ENCODE measurements at places on chromosomes 13 and 19.

- DNase-seq: no peak
Measured at GRCh38 chr13:33014291-33014690, 1.9 kb upstream of the KL start.

DNA sequence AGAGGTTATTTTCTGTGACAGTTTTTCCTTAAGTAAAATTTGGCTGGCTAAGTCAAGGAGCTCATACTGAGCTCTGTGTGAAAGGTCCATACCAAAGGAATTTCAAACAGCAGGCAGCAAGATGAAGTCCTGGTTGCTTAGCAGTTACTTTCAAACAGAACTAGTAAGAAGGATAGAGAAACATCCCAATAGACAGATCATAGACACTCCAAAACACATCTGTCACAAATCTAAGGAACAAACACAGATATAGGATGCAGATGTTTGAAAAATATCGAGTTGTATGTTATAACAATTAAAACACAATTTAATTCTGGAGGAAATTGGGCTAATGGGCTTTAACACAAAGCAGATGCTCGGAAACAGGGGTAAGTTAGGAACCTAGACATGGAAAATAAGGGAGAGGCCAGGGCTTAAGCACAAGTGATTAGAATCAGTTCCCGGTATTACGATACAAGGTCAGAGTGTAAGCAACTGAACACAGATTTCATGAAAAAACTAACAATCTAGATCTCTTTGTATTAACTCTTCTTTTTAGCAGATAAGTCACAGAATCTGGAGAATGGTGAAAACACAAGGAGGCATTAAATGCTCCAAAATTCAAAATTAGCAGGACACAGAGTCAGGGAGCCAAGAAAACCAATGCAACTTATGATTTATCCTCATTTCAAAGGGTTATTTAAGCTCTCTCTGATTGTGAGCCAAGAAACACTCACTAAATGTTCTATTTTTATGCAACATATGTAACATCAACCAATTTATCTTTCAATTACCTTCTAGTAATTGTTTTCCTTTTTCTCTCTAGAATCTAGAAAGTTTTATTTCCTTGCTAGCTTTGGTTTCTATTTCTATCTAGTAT lies 1992.9 kb upstream of the PCDH20 start:
- DNase-seq: no peak

DNA sequence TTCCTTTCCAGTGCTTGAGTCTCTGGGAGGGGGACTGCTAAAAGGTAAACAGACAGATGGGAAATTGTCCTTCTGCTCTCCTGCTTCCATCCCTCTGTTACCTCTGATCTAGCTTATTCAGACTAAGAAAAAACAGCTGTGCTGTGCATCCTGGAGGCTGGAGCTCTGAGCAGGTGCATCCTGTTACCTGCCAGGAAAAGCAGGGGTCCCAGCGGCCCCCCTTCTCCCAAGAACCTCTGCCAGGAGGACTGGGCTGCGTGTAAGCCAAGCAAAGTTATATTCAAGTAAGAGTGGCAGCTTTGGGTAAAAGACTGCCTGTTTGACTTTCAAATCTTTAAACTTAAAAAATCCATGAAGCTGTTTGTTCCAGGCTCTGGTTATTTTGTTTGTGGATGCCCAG lies 75.1 kb downstream of the C13orf42 start:
- no peak for DNase-seq

- DNase-seq: no peak
Measured at GRCh38 chr19:17205237-17206140, 9.7 kb upstream of the USE1 start.

- DNase-seq: no peak
Measured at GRCh38 chr13:27120811-27121210, 50.8 kb downstream of the USP12 start.

DNA sequence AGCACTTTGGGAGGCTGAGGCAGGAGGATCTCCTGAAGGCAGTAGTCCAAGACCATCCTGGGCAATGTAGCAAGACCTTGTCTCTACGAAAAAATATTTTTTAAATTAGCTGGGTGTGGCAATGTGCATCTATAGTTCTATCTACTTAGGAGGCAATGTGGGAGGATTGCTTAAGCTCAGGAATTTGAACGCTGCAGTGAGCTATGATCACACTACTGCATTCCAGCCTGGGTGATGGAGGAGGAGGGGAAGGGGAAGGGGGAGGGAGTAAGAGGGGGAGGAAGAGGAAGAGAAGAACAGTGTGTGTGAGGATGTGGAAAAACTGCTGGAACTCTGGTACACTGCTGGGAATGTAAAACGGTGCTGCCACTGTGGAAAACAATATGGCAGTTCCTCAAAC lies 9.2 kb upstream of the CLIP3 start:
- no peak for DNase-seq

DNA sequence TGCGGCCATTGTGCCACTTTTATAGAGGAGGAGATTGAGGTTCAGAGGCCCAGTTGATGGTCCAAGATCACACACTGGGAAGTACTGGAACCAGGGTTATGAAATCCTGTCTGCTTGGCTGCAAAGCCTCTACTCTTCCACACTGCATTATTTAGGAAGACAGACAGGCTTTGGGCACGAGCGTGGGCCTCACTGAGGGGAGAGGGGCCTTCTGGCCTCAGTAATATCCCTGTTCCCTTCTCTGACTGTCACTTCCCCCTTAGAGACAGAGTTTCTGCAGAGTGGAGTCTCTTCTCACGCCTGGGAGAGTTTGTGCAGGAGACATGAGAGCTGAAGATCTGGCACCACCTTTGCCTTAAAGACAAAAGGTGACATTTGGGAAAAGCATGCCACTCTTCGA lies 49.0 kb upstream of the PNMA8B start:
- DNase-seq: no peak

DNA sequence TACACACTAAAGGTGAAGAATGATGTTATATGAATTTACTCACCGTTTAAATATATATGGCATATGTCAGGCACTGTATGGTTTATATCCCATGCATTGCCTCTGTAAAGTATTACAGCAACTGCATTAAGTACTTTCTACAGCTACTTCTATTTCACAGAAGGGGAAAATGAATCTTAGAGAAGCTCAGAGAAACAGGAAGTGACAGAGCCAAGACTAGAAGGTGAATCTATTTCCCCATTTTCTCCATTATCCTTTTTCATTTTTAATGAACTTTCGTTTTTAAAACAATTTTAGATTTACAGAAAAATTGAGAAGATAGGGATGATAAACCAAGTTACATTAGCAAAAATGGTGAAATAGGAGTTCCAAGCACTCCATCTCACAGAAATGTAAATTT lies 863.3 kb downstream of the UQCRFS1 start:
- DNase-seq: no peak

DNA sequence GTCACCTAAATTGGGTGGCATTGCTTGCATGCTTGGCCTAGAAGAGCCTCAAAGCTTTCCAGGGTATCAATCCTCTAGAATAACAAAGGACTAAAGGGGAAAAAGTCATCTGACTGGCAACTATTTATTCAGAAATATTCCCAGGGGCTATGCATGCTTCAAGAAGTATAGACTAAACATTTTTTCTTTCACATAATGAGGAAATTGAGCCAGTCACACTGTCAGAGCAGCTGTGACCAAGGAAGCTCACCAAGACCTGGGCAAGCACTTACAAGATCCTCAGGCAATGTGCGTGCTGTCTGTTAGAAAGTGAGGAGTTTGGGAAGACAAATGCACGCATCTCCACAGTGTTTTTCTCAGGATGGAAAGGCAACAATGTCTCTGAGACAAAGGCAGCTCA lies 747.2 kb downstream of the DIAPH3 start:
- DNase-seq: no peak

DNA sequence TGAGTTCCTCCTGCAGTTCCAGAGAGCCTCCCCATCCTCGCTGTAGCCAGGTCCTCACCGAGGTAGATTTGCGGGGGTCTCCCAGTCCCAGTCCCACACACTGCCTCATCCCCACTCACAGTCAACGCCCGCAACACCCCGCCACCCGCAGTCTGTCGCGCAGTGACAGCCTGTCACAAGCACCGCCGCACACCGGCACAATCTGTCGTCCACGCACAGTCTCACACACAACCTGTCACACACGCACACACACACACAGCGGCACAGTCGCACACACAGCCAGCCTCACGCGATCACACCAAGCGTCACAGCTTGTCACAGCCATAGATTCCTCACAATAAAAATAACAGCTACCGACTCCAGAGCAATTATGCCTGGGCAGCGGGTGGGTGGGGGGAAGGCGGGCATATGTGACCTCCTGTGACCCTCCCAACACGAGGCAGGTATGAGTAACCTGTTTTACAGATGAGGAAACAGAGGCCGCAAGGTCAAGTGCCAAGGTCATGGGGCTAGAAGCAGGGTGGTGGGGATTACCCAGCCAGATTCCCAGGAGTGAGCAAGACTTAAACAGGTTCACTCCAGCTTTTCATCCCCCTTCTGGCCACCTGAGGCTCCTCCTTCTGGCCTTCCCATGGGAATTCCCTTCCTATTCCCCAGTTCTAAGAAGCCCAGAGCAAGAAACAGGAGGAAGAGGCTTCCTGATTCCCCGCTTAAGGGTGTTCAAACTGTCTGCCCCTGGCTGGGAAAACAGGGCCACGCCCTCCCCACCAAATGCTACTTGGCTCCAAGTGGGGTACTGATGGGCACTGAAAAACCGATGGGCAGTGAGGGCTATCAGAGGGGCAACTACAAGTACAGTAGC lies 13.9 kb downstream of the NFIX start:
- DNase-seq: no peak

DNA sequence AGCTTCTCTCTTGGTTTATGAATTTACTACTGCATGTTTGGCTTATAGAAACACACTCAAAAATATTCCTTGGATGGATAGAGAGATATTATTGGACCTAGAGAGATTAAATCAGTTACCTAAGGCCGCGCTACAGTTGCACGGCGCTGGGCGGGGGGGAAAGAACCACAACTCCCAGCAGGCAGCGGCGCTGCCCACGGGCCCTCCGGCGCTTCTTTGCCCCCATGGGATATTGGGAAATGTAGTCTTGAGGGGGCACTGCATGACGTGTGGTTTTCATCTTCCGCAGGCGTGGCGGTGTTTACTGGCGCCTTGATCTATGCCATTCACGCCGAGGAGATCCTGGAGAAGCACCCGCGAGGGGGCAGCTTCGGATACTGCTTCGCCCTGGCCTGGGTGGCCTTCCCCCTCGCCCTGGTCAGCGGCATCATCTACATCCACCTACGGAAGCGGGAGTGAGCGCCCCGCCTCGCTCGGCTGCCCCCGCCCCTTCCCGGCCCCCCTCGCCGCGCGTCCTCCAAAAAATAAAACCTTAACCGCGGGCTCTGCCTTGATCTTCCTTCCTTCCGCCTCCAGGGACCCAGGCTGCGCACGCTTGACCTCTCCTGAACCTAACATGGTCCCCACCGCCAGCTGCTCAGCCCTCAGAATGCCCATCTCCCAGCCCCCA lies 4.8 kb downstream of the EMP3 start:
- peak; percentile 89 for DNase-seq

DNA sequence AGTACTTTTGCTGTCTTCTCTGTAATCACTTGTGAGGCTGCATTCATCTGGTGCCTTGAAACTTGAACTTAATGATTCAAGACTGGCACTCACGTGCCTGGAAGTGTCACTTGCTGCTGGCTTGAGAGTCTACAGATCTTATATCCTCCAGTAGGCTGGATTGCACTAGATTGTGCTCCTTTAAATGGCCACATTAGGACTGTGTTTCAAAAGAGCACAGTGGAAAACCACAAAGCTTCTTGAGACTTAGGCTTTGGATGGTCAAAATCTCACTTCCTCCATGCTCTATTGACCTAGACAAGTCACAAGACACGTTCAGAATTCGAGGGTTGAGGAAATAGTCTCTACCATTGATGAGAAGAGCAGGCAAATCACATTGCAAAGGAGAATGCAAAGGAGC lies 1278.8 kb upstream of the MIR17HG start:
- DNase-seq: no peak

All from NCI-H1694 (cell line).